ENCODE measurements at places on chromosomes 2 and 18.

DNA sequence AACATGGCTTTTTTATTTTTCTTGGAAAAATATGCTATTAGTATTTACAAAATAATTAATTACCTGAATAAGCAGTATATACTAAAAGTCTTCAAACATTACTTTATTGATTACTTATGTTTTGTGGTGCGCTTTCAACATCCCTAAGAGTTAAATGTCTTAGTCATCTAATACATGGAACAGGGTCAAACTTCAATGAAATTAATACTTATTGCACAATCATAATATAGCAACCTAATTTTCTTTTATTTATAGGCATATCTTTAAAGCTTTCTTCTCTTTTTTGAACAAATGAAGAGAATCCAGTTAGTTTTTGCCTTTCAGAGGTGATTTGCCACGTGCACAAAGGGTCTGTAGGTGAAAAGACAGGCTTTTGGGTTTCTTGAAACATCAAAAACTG is 6.0 kb downstream of the LRATD1 start:
- no peak for DNase-seq

GRCh38 chr2:55965966-55966365 is 42.4 kb upstream of the EFEMP1 start:
- DNase-seq, result no peak

DNA sequence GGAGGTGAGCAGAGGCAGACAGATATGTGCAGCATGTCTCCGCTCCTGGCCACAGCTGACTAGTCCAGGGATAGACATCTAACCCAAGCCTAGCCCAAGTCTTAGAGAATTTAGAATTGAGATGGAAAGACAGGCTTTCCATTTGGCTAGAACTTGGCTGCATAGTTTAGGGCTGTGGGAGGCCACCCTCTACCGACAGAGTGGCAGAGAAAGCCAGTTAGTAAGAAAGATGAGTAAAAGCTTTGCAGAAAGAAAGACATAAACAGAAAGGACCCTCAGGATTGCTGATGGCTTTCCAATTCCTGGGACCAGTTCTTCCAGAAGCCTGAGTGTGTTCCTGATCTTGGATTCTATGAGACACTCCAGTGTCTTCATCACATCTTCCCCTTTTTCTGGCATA is 62.1 kb downstream of the DYM start:
- DNase-seq, result no peak

- DNase-seq, result no peak
Observed at GRCh38 chr2:101617188-101617587, 80.3 kb upstream of the MAP4K4 start.

- DNase-seq, result no peak
Observed at GRCh38 chr2:240886023-240886565, 9.9 kb downstream of the MAB21L4 start.

- no peak for DNase-seq
Observed at GRCh38 chr2:129810521-129810920, 168.9 kb upstream of the RAB6C start.

- no peak for DNase-seq
Observed at GRCh38 chr2:105929516-105929915, 184.8 kb downstream of the NCK2 start.

DNA sequence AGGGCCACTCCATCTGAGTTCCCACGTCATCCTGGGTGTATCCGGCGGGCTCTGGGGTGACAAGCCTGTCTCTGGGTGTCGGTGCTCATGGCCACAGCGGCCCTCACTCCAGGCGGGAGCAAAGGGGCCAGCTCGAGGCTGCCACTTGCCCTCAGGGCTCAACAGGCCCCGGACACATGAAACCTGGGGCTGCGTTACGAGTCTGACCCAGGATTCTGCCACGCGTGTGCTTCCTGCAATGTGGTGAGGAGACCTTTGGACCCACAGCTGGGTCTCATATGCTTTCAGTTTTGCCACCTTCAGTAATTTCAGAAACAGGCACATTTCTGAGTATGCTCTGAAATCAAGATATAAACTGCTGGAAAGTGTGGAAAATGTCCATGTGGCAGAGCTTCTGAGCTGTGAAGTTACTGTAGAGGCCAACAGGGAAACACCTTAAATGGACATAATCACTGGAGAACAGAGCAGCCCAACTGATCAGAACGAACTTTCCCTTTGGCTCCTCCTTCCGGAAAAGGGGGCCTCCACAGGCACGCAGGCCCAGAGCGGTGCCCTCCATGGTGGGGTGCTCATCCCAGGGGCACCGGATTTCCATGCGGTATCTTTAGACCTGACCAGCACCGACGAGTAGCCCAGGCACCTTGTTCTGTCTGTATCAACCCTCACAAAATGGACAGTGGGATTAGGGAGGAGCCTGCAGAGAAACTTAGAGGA is 14.1 kb downstream of the PER2 start:
- no peak for DNase-seq

DNA sequence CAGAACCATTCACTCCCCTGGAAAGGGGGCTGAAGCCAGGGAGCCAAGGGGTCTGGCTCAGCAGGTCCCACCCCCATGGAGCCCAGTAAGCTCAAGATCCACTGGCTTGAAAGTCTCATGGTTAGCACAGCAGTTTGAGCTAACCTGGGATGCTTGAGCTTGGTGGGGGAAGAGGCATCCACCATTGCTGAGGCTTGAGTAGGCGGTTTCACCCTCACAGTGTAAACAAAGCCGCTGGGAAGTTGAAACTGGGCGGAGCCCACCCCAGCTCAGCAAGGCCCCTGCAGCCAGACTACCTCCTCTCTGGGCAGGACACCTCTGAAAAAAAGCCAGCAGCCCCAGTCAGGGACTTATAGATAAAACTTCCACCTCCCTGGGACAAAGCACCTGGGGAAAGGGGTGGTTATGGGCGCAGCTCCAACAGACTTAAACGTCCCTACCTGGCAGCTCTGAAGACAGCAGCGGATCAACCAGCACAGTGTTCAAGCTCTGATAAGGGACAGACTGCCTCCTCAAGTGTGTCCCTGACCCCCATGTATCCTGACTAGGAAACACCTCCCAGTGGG is 14.7 kb upstream of the TTC32 start:
- no peak for DNase-seq

Data from hippocampal formation (tissue), 2 donors.